HepG2 (cell line): ENCODE measurements at places on chromosomes 11 and 22. TPM values are rescaled to one million over a fixed set of nuclear protein-coding genes. Genes with fewer than 3 reads are reported as not detected.

The CARD10 gene
- total RNA-seq = 28.9 and 35.2 TPM in 2 replicates

GRCh38 chr11:57867966-57868365 is 106.4 kb downstream of the CTNND1 start:
- DNase-seq = no peak
- H3K4me3 ChIP-seq = no peak overlapping the region
- H3K27me3 ChIP-seq = no peaks in the 10 kb centered on the region; the same call in 1 of the 2 replicates
- no peaks in the 10 kb centered on the region for H3K4me1 ChIP-seq

The KREMEN1 gene
- 10.2 and 13.8 TPM in 2 replicates for total RNA-seq

The INCENP gene
- total RNA-seq = 37.3 and 38.1 TPM in 2 replicates

DNA sequence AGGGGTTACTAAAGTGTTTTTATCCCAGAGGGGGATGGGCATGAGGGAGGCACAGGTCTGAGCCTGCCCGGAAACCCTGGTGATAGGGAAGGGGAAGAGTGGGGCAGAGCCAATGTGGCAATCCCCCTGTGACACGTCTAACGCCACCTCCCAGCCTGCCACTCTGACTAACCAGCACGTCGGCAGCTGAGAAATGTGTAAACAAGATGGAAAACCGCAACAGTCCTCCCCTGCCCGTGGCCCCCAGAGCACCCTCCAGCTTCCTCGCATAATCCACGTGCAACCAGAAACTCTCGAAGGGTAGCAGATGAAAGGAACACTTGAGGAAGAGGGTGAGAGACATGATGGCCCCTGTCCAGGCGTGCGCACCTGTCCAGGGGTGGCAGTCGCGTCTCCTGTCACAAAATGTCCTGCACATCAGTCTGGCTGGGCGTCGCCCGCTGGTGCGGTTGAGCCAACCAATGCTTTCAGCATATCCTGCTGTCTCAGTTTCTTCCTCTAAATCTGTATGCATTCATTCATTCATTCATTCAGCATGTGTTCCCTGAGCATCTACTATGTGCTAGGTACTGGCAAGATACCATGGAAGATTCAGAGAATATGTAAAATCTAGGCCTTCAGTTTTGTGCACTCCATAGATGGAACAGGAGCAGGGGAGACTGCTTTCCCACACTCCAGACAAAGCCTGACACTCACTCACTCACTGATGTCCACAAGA is 4.5 kb downstream of the TMPRSS4 start:
- H3K27ac ChIP-seq = no peak overlapping the region
- H3K27me3 ChIP-seq = peaks cover 44% of the 10 kb centered on the region
- DNase-seq = no peak
- no peak overlapping the region for H3K4me3 ChIP-seq
- H3K36me3 ChIP-seq = no peaks in the 10 kb centered on the region

GRCh38 chr11:110319501-110319900 is 23.1 kb upstream of the RDX start:
- no peak overlapping the region for H3K27ac ChIP-seq
- DNase-seq = no peak
- H3K4me1 ChIP-seq = peaks cover 25% of the 10 kb centered on the region
- H3K36me3 ChIP-seq = no peaks in the 10 kb centered on the region

The NUDT8 gene
- 18.0 and 25.8 TPM in 2 replicates for total RNA-seq

The IL18 gene
- total RNA-seq = 0.89 and 1.4 TPM in 2 replicates

The IL10RA gene
- total RNA-seq = not detected in 2 replicates

DNA sequence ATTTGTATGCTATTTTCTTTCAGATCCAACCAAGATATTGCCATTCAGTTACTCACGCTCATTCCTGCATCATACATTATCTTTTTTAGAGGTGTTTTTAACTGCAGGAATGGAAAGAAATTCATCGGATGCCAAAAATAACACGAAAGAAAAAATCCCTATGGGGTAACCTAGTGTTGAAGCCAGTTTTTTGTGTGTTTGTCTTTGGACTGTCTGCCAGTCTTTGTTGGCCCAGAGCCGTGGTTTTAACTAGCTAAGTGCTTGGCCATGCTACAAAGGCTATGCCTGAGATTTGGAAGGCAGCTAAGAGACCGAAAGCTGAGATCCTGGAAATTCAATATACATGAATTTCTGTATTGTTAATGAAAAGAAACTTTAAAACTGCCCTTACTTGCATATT is 309.8 kb upstream of the CNTN5 start:
- no peak for DNase-seq
- H3K27me3 ChIP-seq = no peaks in the 10 kb centered on the region
- H3K27ac ChIP-seq = no peak overlapping the region
- no peaks in the 10 kb centered on the region for H3K4me1 ChIP-seq
- no peaks in the 10 kb centered on the region for H3K36me3 ChIP-seq

DNA sequence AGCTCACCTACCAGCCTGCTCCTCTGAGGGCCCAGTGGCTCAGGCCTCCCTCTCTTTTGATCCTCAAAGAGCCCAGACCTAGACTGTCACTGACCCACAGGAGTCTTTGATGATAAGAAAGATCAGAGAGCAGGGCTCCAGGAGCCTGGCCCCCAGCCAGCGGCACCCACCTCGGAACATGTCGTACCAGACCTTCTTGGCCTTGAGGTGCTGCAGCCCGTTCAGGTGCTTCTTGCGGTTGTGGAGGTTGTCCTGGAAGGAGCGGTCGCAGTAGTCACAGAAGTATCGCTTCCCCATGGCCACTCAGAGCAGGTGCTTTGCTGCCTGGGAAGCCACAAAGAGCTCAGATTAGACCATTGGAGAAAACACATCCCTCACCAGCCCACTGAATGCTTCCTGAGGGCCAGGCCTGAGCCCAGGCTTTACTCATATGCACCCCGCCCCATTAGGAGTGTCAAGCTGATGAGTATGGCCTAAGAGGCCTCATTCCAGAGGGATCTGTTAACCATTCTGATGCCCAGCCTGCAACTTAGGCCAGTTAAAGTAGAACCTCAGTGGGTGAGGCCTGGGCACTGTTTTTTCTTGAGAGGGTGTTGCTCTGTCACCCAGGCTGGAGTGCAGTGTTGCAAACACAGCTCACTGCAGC is 18.4 kb downstream of the ZMAT5 start:
- no peak overlapping the region for H3K27ac ChIP-seq
- no peaks in the 10 kb centered on the region for H3K27me3 ChIP-seq
- H3K36me3 ChIP-seq = peaks cover 4% of the 10 kb centered on the region
- H3K4me1 ChIP-seq = peaks cover 18% of the 10 kb centered on the region; the same call in 1 of the 2 replicates
- no peak overlapping the region for H3K4me3 ChIP-seq

DNA sequence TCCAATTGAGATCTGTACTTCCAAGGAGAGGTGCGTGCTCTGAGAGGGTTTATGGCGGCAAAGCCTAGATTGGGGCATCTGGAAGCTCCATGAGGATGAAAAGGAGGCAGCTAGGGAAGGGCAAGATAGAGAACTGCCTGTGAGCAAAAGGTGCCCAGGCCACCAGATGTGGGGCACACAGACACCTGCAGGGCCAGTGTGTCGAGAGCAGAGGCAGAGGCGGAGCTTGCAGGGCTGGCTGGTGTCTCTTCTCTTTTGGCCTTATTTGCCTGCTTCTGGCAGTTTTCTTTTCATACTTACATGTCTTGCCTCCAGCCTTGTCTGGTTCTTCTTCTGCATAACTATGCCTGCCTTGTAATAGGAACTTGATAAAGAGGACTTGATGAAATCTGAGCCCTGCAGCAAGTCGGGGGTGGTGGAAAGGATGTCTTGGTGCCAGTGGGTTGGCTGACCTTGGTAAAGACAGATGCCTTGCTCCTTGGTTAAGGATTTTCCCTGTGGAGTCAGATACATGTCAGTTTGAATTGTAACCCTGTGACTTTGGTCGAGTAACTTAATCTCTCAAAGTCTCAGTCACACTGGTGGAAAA is 680.3 kb downstream of the NTM start:
- H3K27me3 ChIP-seq = no peaks in the 10 kb centered on the region
- DNase-seq = no peak
- H3K4me1 ChIP-seq = no peaks in the 10 kb centered on the region
- H3K27ac ChIP-seq = no peak overlapping the region
- H3K36me3 ChIP-seq = no peaks in the 10 kb centered on the region

The MSANTD4 gene
- total RNA-seq = 15.7 and 25.1 TPM in 2 replicates

GRCh38 chr11:24375931-24376330 is 120.9 kb upstream of the LUZP2 start:
- H3K27me3 ChIP-seq = no peaks in the 10 kb centered on the region
- no peaks in the 10 kb centered on the region for H3K4me1 ChIP-seq
- no peak for DNase-seq
- no peak overlapping the region for H3K4me3 ChIP-seq
- H3K36me3 ChIP-seq = no peaks in the 10 kb centered on the region
- H3K27ac ChIP-seq = no peak overlapping the region

GRCh38 chr22:35392357-35392756 is 7.6 kb upstream of the MCM5 start:
- H3K27ac ChIP-seq = no peak overlapping the region
- DNase-seq = no peak
- H3K27me3 ChIP-seq = no peaks in the 10 kb centered on the region
- peaks cover 31% of the 10 kb centered on the region; the same call in 2 of the 3 replicates for H3K36me3 ChIP-seq
- H3K4me1 ChIP-seq = peaks cover 38% of the 10 kb centered on the region

The ALDH3B1 gene
- 4.0 and 4.5 TPM in 2 replicates for total RNA-seq

The AASDHPPT gene
- 43.7 and 80.2 TPM in 2 replicates for total RNA-seq

GRCh38 chr22:47171441-47172221 is 409.2 kb downstream of the TBC1D22A start:
- H3K27me3 ChIP-seq = no peaks in the 10 kb centered on the region
- no peak overlapping the region for H3K27ac ChIP-seq
- peaks cover 3% of the 10 kb centered on the region; the same call in 2 of the 3 replicates for H3K36me3 ChIP-seq
- no peak for DNase-seq

The TREH gene
- total RNA-seq = 0.46 and 0.86 TPM in 2 replicates

DNA sequence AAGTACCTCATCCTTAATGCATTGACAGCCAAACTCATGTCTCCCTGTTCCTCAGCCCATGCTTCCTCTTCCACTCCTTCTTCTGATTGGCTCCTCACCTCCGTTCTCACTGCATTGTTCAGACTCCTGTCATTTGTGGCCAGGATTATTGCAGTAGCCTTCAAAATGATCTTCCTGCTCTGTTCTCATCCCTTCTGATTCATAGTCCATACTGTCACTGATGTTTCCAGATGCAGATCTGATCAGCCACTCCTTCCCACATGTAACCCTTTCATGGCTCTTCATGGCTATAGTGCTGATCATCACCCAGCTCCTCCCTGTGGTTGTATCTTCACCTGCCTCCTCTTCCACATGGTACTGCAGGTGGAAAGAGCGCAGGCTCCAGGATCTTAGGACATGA is 71.7 kb downstream of the DEPDC5 start:
- no peaks in the 10 kb centered on the region for H3K27me3 ChIP-seq
- no peak for DNase-seq
- H3K4me1 ChIP-seq = peaks cover 26% of the 10 kb centered on the region
- H3K4me3 ChIP-seq = no peak overlapping the region
- H3K27ac ChIP-seq = no peak overlapping the region
- peaks cover 33% of the 10 kb centered on the region; the same call in 2 of the 3 replicates for H3K36me3 ChIP-seq

The CRYBA4 gene
- not detected in 2 replicates for total RNA-seq

GRCh38 chr22:48333816-48334735 is 1493.6 kb downstream of the BRD1 start:
- no peak for DNase-seq
- peaks cover 3% of the 10 kb centered on the region for H3K27me3 ChIP-seq
- no peak overlapping the region for H3K4me3 ChIP-seq
- H3K36me3 ChIP-seq = no peaks in the 10 kb centered on the region

DNA sequence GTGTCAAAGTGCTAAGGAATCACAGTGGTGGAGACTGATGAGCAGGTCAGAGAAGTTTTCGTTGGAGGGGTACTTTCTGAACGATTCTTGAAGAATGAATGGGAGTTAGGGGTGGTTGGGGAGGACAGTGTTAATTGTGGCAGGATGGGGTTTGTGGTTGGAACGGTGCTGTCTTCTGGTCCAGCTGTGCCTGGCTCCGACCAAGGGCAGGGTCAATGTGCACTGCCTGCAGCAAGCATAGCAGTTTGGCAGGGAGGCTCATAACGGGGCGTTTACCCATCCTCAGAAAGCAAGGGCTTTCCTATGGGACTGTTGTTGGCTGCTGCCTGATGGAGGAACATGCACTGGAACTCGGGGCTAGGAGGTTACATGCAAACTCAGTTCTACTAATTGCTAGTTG is 265.8 kb downstream of the KIRREL3 start:
- no peak overlapping the region for H3K4me3 ChIP-seq
- no peak overlapping the region for H3K27ac ChIP-seq
- no peaks in the 10 kb centered on the region for H3K36me3 ChIP-seq
- DNase-seq = no peak
- no peaks in the 10 kb centered on the region for H3K4me1 ChIP-seq
- H3K27me3 ChIP-seq = 0 out of 2 replicates have a peak, but pooled peaks cover 3% of the 10 kb centered on the region

DNA sequence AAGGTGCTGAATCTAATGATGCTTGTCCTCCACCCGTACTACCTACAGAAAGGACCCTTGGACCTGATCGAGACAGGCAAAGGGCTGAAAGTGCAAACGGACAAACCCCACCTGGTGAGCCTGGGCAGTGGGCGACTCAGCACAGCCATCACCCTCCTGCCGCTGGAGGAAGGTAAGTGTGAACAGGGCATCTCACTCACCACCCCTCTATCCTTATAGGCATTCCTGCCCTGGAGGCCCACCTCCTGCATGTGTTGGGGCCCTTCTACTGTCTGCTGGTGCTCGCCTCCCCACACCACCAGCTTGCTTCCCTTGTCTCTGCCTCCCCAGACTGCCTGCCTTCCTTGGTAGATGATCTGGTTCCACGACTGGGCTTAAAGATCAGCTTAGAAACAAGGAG is 7.1 kb downstream of the PHLDB1 start:
- no peaks in the 10 kb centered on the region for H3K36me3 ChIP-seq
- H3K4me1 ChIP-seq = peaks cover 42% of the 10 kb centered on the region
- no peak overlapping the region for H3K4me3 ChIP-seq
- no peak for DNase-seq

DNA sequence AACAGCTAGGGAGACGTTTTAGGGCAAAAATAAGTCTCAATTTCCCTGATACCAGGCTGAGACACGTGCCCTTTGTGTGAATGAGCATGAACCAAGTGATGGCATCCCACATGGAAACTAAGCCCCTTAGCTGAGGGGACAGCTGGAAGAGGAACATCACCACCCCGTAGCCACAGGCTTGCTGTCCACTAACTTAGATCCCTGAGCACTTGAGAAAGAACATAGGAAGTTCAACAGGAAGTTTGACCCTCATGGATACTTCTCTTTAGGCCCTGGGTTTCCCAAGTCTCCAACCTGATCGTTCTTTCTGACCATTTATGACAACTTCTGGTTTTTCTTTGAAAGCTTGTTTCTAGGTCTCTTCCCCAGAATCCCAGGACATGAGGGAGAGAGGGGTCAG is 11.6 kb upstream of the CKAP5 start:
- peaks cover 28% of the 10 kb centered on the region for H3K36me3 ChIP-seq
- H3K4me1 ChIP-seq = peaks cover 29% of the 10 kb centered on the region
- H3K27me3 ChIP-seq = no peaks in the 10 kb centered on the region
- no peak overlapping the region for H3K27ac ChIP-seq
- H3K4me3 ChIP-seq = no peak overlapping the region
- DNase-seq = no peak

- no peak for DNase-seq
- H3K4me1 ChIP-seq = 0 out of 2 replicates have a peak, but pooled peaks cover 10% of the 10 kb centered on the region
- H3K27ac ChIP-seq = no peak overlapping the region
- no peaks in the 10 kb centered on the region for H3K27me3 ChIP-seq
Observed at GRCh38 chr11:721741-722345, 15.8 kb downstream of the EPS8L2 start.

The CCDC81 gene
- total RNA-seq = 0.15 and 0.18 TPM in 2 replicates
